ENCODE measurements at places on chromosomes 2 and 18.
A peak's percentile ranks its signal among the peaks of the same experiment; 100 is the strongest.

- no peak for DNase-seq
Observed at GRCh38 chr18:68417826-68418225, 297.1 kb downstream of the TMX3 start.

DNA sequence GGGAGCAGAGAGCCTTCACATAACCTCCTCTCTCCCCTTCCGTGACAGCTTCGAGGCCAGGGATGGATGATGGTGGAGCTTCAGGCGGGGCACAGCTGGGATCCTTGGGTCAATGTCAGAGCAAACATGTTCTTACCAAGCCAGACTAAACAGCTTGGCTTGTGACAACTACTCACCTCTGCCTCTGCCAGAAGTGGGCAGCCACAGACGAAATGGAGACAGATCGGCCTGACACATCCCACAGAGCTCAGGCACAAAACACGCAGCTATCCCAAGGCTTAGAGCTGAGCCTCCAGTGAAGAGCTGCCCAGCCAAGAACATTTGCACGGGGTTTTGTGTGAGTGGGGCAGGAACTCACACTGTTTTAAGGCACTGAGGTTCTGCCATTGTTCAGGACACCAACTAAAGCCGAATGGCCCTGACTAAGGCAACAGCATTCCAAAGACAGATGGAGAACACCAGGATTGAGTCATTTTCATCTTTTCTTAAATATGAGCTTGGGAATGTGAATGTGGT lies 12.8 kb downstream of the PXDN start:
- no peak for DNase-seq

GRCh38 chr2:188819792-188820191 lies 154.4 kb upstream of the COL3A1 start:
- no peak for DNase-seq

DNA sequence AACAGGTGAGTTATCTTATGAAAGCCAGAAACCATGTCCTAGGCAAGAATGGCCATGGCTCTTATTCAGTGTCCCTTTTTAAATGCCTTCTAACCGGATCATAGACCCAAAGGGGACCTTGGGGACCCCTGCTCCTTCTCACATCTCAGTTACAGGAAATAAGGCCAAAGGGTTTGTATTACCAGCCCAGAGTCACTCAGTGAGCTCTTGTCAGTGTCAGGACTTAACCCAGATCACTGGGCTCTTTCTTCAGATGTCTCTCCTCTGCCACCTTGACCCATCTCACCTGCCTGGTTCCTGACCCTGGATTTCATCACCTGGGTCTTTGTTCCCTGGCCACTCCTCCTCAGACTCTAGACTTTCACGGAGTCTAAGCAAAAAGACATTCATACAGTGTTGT lies 556.7 kb downstream of the CMPK2 start:
- no peak for DNase-seq

DNA sequence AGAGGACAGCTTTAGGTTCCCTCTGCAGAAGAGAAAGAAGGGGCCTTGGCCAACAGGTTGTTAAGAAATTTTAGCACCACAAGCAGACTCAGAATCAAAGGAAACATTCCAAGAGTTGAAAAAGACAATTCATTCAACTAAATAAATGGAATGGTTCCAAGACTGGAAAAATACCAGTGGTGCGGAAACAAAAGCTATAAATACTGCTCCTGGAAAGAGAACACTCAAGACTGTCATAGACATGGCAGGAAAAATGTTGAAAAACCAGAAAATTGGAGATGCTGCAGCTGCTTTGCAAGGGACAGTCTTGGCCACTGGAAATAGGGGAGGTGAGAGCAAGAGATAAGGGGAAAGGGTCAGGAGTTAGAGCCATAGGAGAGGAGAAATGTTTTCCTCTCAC lies 312.7 kb upstream of the CYRIA start:
- DNase-seq = no peak

DNA sequence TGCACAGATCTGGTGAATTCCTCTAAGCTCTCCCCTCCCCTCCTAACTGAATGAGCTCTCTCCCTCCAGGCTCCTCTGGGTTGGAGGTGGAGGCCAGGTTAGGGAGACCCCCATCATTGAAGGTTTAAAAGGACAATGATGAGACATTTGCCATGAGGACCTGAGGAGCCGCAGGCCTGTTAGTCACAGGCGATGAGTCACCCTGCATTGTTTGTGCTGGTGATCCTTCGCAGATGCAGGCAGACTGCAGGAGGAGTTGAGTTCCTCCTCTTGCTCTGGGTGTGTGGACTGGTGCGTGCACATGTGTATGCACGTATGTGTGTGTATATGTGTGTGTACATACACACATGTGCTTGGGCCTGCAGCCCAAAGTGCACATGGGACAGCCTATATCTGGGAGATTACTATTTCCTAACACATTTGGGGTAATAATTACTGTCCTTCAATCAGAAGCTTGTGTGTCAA lies 42.0 kb downstream of the MCFD2 start:
- DNase-seq = peak; percentile 97

GRCh38 chr2:69615078-69615625 lies 28.4 kb downstream of the AAK1 start:
- DNase-seq = no peak

- no peak for DNase-seq
Observed at GRCh38 chr2:36918307-36918706, 48.0 kb downstream of the STRN start.

GRCh38 chr18:62555135-62555534 lies 32.3 kb downstream of the ZCCHC2 start:
- DNase-seq = peak; percentile 83

- no peak for DNase-seq
Observed at GRCh38 chr18:57234346-57234745, 87.5 kb downstream of the BOD1L2 start.

DNA sequence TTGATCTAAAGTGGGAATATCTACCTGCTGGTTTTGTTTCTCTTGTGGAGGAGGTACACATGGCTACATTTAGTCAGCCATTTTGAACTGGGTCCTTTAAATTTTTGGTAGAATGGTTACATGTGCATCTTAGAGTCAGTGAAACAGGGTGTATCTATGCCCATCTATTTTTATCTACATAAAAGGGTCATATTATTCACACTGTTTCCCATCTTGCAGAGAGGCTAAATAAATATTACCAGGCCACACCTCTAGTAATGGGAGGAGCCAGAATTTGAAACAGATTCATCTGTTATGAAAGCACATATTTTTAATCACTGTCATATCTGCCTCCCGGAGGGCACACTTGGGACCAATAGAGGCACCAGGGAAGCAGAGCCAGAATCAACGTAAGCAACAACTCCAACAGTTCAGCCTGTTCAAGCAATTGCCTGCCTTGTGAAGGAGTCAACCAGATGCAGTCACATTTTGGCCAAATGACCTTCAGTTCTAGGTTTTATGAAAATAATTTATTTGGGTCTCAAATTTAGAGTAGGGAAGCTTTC lies 376.8 kb downstream of the TSN start:
- DNase-seq = no peak

DNA sequence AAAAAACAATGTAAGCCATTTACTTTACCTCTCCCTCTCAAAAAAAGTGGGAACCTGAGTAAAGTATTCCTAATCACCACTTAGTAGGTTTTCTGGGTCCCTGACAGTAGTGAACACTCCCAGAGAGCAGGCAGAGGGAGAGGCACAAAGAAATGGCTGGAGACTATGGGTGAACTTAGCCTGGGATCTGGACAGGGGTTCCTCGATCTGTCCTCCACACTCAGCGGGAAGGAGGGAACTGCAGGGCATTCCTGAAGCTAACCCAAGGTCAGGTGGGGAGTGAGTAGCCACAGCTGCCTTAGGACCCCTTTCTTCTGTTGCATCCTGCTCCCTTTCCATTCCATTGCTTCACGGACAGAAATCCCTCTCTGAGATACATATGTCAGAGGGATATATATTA lies 155.3 kb downstream of the TPGS2 start:
- DNase-seq = no peak

DNA sequence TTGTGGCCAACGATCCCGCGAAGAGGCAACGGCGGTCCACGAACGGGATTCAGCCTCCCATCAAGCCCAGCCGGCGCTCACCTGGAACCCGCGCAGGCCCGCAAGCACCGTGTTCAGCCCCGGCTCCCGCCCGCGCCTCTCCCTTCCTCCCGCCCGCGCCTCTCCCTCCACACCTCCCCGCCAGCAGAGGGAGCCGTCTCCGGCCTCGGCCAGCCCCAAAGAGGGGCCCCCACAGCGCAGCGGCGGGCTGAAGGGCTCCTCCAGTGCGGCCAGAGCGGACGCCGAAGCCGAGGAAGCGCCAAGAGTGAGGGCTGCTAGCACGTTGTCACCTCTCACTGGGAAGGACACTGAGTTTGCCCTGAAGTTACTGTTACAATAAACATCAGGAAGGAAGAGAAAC lies 55.3 kb upstream of the LAPTM4A start:
- peak; percentile 40 for DNase-seq

DNA sequence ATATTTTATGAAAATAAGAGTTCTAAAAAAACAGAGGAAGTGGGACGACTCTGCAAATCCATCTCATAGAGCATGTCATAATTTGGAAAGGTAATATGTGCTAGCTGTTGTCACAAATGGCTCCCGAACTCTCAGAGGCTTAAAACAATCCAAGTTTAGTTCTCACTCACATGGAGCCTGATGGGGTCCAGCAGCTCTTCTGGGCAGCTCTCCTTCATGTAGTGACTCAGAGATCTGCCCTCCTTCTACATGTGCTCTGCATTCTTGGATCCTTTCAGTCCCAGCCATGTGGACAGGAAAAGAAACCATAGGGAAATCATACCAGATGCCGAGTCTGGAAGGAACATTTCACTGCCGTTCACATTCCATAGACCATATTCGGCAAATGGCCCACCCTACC lies 180.1 kb upstream of the APCDD1 start:
- no peak for DNase-seq

GRCh38 chr2:28350196-28350595 lies 42.5 kb upstream of the FOSL2 start:
- no peak for DNase-seq

- no peak for DNase-seq
Observed at GRCh38 chr2:25330273-25330672, 11.5 kb downstream of the DNMT3A start.

DNA sequence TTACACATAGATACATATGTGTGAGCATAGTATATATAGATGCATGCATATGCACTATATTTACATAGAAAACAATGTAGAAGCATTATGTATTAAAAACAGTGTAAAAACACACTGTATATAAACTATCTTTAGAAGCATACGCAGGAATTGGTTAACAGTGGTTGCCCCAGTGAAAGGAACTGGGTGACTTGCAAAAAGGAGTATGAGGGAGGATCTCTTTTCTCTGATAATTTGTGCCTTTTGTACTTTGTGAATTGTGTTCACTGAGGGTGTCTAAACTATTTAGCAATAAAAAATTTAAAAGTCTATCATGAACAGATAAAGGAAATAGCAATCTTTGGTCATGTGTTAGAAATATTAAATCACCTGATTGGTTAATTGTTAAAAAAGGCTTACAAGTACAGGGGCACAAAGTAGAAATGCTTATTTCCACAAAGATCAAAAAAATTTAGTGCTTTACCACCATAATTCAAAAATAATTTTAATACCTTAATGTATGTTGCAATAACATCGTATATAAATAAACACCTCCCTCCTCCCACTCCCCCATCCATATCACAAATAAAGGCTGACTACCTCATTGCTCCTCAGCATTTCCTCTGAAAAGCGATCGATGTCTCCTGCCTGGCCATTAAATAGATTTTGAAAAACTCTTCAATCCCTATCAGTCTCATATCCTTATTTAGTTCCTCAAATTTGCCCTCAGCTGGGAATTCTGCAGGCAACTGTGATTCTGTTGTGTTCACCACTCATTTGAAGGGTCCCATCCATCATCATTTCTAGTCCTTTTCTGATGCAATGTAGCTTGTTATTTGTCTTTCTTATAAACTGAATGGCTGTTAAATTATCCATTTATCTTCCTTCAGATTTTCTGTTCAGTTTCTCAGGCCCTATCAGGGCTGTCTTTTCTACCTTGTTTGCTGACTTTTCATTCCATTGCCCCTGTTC lies 257.3 kb downstream of the AGPS start:
- no peak for DNase-seq

- DNase-seq = peak; percentile 26
Observed at GRCh38 chr2:135916207-135916606, 40.0 kb upstream of the MCM6 start.

DNA sequence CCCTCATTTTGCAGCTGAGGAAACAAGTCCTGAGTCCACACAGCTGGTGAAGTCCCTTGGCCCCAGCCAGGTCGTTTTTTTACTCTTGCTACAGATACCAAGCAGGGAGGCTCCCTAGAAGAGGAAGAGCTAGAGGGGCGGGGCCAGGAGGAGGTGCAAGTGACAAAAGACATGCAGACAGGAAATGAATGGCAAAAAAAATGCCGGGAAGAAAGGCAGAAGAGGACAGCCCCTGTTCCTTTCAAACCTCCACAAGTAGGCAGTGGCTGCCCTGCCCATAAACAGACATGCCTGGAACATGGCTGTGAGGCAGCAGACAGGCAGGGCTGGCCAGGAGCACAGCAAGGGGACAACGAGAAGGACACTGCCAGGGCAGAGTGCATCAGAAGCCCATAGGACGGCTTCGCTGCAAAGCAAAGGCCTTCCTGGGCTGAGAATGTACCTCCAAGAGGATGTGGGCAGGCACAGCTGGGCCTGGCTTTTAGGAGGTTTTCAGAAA lies 108.7 kb downstream of the ZBTB7C start:
- no peak for DNase-seq

DNA sequence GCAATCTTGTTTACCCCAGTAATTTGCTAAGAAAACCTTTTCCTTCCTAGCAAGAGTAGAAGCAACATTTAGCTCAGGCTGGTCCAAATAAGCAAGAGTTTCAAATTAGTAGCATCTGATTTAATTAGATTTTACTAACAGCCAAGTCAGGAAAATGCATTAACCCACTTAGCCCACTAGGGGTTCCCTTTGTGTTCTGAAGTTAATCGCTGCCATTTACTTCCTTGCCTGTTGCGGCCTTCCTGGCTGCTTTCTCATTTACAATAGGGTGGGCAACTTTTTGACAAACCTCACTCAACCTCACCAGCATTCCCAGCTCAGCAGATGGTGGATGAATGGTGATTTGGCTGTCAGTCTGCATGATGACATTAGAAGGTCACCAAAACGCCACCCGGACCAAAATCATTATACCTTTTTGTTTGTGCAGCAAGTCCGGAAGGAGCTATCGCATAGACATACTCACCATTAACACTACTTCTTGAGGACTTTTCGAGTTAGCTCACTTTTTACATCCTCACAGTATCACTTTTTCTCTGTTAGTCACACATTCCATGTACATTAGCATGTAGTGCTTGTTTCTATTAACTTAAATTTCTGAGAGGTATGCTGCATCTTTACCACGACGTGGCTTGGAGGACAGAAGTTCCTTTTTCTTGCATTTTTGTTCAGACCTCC lies 101.5 kb upstream of the SETBP1 start:
- no peak for DNase-seq
